ENCODE measurements at places on chromosomes 7 and 10. TPM values are rescaled to one million over a fixed set of nuclear protein-coding genes. Genes with fewer than 3 reads are reported as not detected.

The STAG3 gene
- total RNA-seq, result 1.2 TPM

The TMEM26 gene
- not detected for total RNA-seq

- H3K36me3 ChIP-seq, result peaks cover 3% of the 10 kb centered on the region
- no peak overlapping the region for H3K27ac ChIP-seq
- no peaks in the 10 kb centered on the region for H3K27me3 ChIP-seq
Measured at GRCh38 chr10:100238429-100238828, 9.0 kb upstream of the CHUK start.

GRCh38 chr10:3350205-3350604, 177.6 kb upstream of the PITRM1 start:
- no peak overlapping the region for H3K27ac ChIP-seq
- no peaks in the 10 kb centered on the region for H3K4me1 ChIP-seq
- no peak for DNase-seq
- no peaks in the 10 kb centered on the region for H3K27me3 ChIP-seq
- H3K4me3 ChIP-seq, result no peak overlapping the region

The IKZF1 gene
- total RNA-seq, result 0.11 TPM

The LRRC61 gene
- 14.3 TPM for total RNA-seq

The CYP2C9 gene
- not detected for total RNA-seq

- H3K27me3 ChIP-seq, result no peaks in the 10 kb centered on the region
- H3K36me3 ChIP-seq, result no peaks in the 10 kb centered on the region
- no peak for DNase-seq
- H3K4me3 ChIP-seq, result no peak overlapping the region
- peaks cover 3% of the 10 kb centered on the region for H3K4me1 ChIP-seq
Measured at GRCh38 chr7:149430192-149430591, 30.7 kb downstream of the ZNF777 start.

DNA sequence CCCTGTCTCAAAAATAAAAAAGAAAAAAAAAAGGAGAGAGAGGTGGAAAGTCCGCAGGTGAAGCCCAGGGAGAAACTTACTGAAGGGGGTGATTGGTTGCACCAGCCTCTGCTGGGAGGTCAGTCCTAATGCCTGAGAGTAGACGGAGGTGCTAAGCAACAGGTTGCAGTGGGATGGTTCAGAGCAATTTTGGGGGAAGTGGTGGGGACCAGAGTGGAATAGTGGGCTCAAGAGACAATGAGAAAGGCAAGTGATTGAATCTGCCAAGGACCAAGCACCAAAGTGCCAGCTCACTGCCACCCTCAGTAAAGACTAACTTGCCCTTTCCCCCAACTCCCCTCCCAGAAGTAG, 90.2 kb upstream of the GTF2I start:
- H3K36me3 ChIP-seq, result no peaks in the 10 kb centered on the region
- no peak overlapping the region for H3K4me3 ChIP-seq
- no peak overlapping the region for H3K27ac ChIP-seq
- no peak for DNase-seq
- no peaks in the 10 kb centered on the region for H3K27me3 ChIP-seq

The DPYSL4 gene
- 17.7 TPM for total RNA-seq

GRCh38 chr10:87846023-87846422, 17.3 kb downstream of the KLLN start:
- H3K4me1 ChIP-seq, result no peaks in the 10 kb centered on the region
- H3K4me3 ChIP-seq, result no peak overlapping the region
- peak; percentile 24 for DNase-seq
- H3K27ac ChIP-seq, result no peak overlapping the region
- no peaks in the 10 kb centered on the region for H3K36me3 ChIP-seq

GRCh38 chr10:129689671-129690071, 222.6 kb downstream of the MGMT start:
- no peak overlapping the region for H3K4me3 ChIP-seq
- H3K4me1 ChIP-seq, result peaks cover 9% of the 10 kb centered on the region
- no peak for DNase-seq
- H3K27ac ChIP-seq, result no peak overlapping the region
- no peaks in the 10 kb centered on the region for H3K36me3 ChIP-seq

GRCh38 chr10:76117949-76118348, 686.5 kb downstream of the LRMDA start:
- no peak for DNase-seq
- no peak overlapping the region for H3K4me3 ChIP-seq
- no peaks in the 10 kb centered on the region for H3K27me3 ChIP-seq
- peaks cover 13% of the 10 kb centered on the region for H3K4me1 ChIP-seq

The NUDT13 gene
- total RNA-seq, result 3.0 TPM

The LIPF gene
- total RNA-seq, result not detected

- no peak overlapping the region for H3K4me3 ChIP-seq
- DNase-seq, result no peak
- no peaks in the 10 kb centered on the region for H3K27me3 ChIP-seq
- H3K27ac ChIP-seq, result no peak overlapping the region
- no peaks in the 10 kb centered on the region for H3K36me3 ChIP-seq
Measured at GRCh38 chr7:43137811-43138210, 25.4 kb downstream of the HECW1 start.

- no peak overlapping the region for H3K4me3 ChIP-seq
- H3K36me3 ChIP-seq, result no peaks in the 10 kb centered on the region
- DNase-seq, result peak; percentile 18
Measured at GRCh38 chr7:4500812-4501211, 181.3 kb upstream of the FOXK1 start.

- no peak overlapping the region for H3K4me3 ChIP-seq
- H3K27me3 ChIP-seq, result no peaks in the 10 kb centered on the region
- H3K4me1 ChIP-seq, result no peaks in the 10 kb centered on the region
- H3K27ac ChIP-seq, result no peak overlapping the region
Measured at GRCh38 chr10:127563718-127564553, 14.8 kb downstream of the NPS start.

DNA sequence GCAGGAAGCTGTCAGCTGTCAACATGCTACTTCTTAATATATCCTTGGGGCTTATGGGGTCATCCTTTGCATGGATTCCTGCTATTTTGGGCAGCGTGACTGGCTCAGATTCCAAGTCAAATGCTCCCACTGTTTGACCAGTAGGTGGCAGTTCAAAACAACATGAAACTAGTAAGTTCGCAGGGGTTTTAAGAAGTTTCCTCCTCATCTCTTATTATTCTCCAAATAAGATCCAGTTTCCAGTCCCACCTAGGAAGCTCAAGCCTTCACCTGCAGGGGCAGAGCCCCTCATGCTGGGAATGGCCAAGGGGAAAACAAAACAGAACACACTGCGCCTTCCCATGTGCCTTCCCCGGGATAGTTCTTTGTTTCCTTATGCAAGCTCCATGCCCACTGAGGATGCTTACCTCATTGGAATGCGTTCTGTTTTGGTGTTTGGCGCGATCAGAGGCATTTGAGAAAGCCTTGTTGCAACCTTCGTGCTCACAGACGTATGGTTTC, 259.8 kb downstream of the GLI3 start:
- peak overlapping the region; percentile 44 for H3K27ac ChIP-seq
- H3K36me3 ChIP-seq, result peaks cover 4% of the 10 kb centered on the region
- no peak overlapping the region for H3K4me3 ChIP-seq
- peaks cover 19% of the 10 kb centered on the region for H3K4me1 ChIP-seq
- peak; percentile 63 for DNase-seq
